ENCODE measurements at places on chromosomes 2 and 18. TPM values are rescaled to one million over a fixed set of nuclear protein-coding genes. Genes with fewer than 3 reads are reported as not detected.

DNA sequence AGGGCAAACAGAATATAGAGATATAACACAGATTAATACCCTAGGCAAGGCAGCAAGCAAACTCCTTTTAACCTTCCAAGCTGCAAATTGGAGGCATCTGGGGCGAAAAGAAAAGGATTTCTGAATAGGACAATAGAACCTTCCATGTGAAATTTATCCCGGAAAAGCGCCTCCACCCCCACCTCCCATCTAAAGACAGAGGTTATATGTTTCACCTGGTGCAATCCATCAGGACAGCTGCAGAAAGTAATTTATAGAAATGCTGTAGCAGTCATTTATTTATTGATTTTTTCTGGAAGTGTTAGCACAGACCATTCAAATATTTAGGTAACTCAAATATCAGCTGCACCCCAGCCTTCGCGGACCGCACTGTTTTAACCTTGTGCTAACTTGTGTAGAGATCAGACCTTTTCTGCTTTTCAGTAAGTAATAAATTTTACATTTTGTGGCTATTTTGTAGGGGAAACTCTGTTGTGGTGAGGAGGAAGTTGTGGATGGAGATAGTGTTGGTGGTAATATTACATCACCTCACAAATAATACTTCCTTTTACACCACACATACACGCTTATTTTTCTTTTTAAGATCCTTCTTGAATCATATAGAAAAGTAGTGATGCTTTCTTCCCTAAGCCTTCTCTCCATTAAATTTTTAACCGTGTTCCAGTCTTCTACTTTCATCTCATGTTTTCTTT lies 919.3 kb upstream of the CDH2 start:
- H3K4me3 ChIP-seq, result no peak overlapping the region
- no peak for DNase-seq
- no peaks in the 10 kb centered on the region for H3K4me1 ChIP-seq
- H3K27me3 ChIP-seq, result no peaks in the 10 kb centered on the region
- no peak overlapping the region for H3K27ac ChIP-seq
- H3K36me3 ChIP-seq, result no peaks in the 10 kb centered on the region

DNA sequence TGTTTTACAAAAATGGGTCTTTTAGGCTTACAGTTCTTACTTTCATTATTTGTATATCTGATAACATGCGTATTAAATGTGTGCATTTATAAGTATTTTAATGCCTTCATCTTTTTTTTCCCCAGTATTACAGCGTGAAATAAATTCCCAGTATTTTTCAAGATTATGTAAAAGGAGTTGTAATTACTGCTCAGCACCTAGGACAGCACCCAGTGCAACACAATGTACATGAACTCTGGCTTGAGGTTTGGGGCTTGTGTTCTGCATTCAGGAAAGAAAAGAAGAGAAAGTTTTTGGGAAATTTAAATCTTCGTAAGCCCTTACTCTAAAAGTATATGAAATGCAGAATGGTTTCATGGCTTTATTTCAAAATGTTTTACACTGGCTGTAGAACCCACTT lies 16.7 kb downstream of the ZNF638 start:
- DNase-seq, result no peak
- no peaks in the 10 kb centered on the region for H3K27me3 ChIP-seq
- no peak overlapping the region for H3K27ac ChIP-seq
- no peaks in the 10 kb centered on the region for H3K4me1 ChIP-seq
- H3K36me3 ChIP-seq, result no peaks in the 10 kb centered on the region

GRCh38 chr2:240207661-240208060 lies 67.2 kb upstream of the OTOS start:
- no peak overlapping the region for H3K27ac ChIP-seq
- no peaks in the 10 kb centered on the region for H3K36me3 ChIP-seq
- H3K27me3 ChIP-seq, result peaks cover 10% of the 10 kb centered on the region
- H3K4me3 ChIP-seq, result no peak overlapping the region

GRCh38 chr2:43605851-43606250 lies 10.0 kb upstream of the THADA start:
- H3K4me1 ChIP-seq, result no peaks in the 10 kb centered on the region
- H3K4me3 ChIP-seq, result no peak overlapping the region
- H3K27me3 ChIP-seq, result no peaks in the 10 kb centered on the region
- DNase-seq, result no peak

GRCh38 chr18:49527631-49528327 lies 34.1 kb upstream of the LIPG start:
- no peaks in the 10 kb centered on the region for H3K36me3 ChIP-seq
- no peaks in the 10 kb centered on the region for H3K27me3 ChIP-seq
- H3K4me1 ChIP-seq, result no peaks in the 10 kb centered on the region
- no peak for DNase-seq
- no peak overlapping the region for H3K27ac ChIP-seq
- H3K4me3 ChIP-seq, result no peak overlapping the region

DNA sequence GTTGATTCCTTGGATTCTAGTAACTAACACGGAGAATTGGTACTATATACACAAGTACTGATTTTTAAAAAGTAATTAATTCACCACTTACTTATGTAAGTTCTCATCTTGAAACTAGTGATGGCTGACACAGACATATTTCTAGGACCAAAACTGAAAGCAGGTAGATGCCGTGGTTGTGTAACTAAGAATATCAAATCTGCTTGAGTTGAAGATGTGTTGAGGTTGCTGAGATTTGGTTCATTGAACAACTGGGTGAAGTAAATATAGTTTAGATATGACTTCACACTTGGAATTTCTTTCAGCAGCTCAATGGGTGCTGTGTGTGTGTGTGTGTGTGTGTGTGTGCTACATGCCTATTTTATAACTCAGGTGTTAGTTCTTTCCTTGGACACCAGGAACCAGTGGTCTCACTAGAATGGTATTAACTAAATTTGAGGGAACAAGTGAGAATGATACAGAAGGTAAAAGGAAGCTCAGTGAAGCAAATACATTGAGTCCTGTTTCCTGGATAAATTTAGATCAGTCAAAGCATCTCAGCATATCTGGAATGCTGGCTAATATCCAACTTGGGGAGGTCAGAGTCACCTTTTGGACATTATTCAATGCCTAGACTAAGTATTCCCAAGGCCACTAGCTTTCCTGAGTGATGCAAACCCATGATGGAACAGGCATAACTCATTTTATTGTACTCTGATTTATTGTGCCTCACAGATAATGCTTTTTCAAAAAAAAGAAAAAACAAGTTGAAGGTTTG lies 110.7 kb upstream of the ZEB2 start:
- H3K27me3 ChIP-seq, result no peaks in the 10 kb centered on the region
- H3K27ac ChIP-seq, result no peak overlapping the region
- no peaks in the 10 kb centered on the region for H3K36me3 ChIP-seq
- DNase-seq, result no peak
- no peak overlapping the region for H3K4me3 ChIP-seq

ANKAR gene
- total RNA-seq, result 21.1 TPM

CD302 gene
- total RNA-seq, result 141 TPM

FN1 gene
- 102 TPM for total RNA-seq

TUBA3D gene
- total RNA-seq, result not detected

COL4A3 gene
- total RNA-seq, result 3.3 TPM

ADAM17 gene
- 65.9 TPM for total RNA-seq

STK25 gene
- 102 TPM for total RNA-seq

TTC31 gene
- 27.8 TPM for total RNA-seq

LOXHD1 gene
- total RNA-seq, result 1.6 TPM

POLR1B gene
- total RNA-seq, result 7.8 TPM

All from breast epithelium (tissue), 4 donors.